Activated T-cell treated with anti-CD3 and anti-CD28 coated beads for 24 hours (primary cell): ENCODE measurements at places on chromosomes 6 and 20.
A peak's percentile ranks its signal among the peaks of the same experiment; 100 is the strongest.

DNA sequence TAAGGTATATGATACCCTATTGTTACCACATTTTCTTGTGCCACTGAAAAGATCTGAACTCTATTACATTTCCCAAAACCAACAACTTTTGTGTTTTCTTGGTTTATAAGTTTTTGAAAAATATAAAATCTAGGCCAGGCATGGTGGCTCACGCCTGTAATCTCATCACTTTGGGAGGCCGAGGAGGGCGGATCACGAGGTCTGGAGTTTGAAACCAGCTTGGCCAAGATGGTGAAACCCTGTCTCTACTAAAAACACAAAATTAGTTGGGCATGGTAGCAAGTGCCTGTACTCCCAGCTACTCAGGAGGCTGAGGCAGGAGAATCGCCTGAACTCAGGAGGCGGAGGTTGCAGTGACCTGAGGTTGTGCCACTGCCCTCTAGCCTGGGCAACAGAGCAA, 34.3 kb downstream of the SAMHD1 start:
- no peak for DNase-seq

DNA sequence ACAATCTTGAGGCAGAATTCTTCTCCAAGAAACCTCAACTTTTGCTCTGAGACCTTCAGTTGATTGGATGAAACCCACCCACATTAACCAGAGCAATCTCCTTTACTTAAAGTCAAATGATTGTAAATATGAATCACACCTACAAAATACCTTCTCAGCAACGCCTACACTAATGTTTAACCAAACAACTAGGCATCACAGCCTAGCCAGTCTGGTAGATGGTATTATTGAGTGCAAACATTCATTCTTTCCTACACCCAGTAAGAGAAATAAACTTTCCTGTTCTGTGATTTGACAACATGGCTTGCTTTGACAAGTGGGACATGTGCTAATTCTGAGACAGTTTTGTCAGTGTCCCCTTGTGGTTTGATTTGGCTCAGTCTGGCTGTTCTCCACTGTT, 252.2 kb downstream of the HACE1 start:
- no peak for DNase-seq

GRCh38 chr6:144160431-144161005, 10.2 kb downstream of the STX11 start:
- DNase-seq: no peak

DNA sequence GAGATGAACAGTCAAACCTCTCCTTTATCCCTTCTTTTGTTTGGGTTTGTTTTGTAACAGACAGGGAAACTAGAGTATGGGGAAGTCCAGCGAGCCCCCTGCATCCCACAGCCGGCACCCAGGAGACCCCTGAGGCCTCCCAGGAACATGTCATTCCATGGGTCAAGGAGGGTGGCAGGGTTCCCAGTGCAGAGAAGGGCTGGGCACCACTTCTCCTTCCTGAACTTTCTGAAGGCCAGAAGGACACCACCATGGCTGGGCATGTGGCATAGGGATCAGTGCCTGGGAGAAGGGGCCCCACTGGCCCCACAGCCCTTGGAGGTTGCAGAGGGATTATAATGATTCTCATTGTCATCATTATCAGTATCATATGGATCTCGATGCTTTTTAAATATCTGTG, 13.9 kb upstream of the CST7 start:
- no peak for DNase-seq

- no peak for DNase-seq
These were observed 150.8 kb upstream of the TMEM170B start for GRCh38 chr6:11386726-11387125.

- no peak for DNase-seq
These were observed 28.1 kb downstream of the TOMM6 start for GRCh38 chr6:41815587-41815986.

- no peak for DNase-seq
These were observed 38.2 kb downstream of the ZNF341 start for GRCh38 chr20:33770005-33770404.

GRCh38 chr6:101926149-101926925, 532.8 kb downstream of the GRIK2 start:
- no peak for DNase-seq

- no peak for DNase-seq
These were observed 18.4 kb upstream of the CCND3 start for GRCh38 chr6:41960028-41960427.

DNA sequence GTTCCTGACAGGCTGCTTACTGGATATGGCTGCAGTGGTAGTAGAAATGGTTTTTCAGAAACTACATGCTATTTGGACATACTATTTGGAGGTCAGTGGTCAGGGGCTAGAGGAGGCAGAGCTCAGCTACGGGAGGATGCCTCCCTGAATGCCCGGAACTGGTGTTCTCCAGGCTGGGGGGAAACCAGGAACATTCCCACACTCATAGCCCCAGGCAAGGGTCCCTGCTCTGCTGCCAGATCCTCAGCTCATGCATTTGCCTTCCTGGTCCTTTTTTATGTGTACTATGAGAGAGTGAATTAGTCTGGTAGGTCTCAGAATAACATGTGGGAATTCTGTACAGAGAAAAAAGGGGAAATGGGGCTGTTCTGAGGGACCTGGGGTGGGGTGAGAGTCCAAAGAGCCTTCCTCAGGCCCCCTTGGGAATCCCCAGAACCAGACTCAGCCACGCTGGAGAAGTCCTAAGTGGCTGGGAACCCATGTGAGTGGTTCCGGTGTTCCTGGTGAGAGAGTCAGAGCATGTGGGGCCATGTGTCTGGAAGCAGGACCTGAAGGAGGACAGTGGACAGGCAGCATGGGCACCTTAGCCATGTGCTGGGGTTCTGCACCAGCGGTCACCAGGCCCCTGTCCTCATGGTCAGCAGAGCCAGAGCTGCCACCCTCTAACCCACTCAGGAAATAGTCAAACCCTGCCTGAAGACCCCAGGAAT, 58.0 kb upstream of the MYL9 start:
- no peak for DNase-seq

- no peak for DNase-seq
These were observed 48.2 kb downstream of the RBM38 start for GRCh38 chr20:57439432-57439831.

GRCh38 chr6:116616737-116617053, 416 bp downstream of the RSPH4A start:
- DNase-seq: no peak

GRCh38 chr6:152207915-152208714, 400.6 kb downstream of the ESR1 start:
- no peak for DNase-seq

GRCh38 chr6:17957498-17957897, 29.9 kb downstream of the KIF13A start:
- DNase-seq: no peak

DNA sequence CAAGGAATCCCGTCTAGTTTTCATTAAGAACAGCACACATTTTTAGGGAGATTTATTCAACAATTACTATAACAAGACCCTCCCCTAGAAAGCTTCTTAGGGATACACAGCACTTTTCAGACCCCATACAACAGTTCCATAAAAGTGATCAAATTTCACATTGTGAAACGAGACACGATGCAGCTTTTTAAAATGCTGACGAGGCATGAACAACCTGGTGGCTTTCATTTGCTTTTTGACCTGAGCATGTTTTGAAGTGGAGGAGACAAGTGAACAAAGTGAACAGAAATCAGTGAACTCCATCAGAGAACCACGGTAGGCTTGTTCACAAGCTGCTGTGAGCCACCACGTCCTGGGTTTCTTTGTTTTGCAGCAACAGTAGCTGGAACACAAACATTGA, 112.2 kb downstream of the PCSK2 start:
- no peak for DNase-seq

- no peak for DNase-seq
These were observed 202.8 kb downstream of the WDR27 start for GRCh38 chr6:169498916-169499513.

DNA sequence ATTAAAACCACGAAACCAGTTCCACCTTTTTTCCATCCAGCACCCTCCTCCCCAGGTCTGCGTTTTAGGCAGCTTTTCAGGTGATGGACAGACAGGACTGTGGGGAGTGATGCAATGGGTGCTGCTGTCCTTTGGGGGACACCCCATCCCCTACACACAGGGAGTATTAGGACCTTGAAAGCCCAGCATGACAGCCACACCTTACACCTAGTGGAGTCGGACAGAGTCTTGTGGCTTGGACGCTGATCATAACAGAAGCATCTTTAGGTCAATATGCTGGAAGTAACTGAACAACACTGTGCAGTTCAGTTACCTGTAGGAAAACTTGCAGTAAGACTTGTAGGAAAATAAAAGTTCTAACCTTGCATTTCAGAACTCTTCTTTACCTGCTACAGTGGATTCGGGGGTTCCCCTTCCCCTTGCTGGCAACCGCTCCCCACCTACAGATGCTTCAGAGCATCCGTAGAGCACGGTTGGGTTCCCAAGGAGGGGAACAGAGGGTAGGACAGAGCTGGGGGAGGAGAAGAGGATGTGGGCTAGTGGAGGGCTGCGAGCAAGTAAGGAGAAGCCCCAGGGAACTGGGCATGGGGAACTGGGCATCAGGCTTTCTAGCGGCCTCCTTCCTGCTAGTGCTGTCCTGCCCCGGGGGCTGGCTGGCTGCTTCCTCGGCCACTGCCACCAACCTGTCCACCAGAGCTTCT, 31.7 kb downstream of the PLEKHG1 start:
- no peak for DNase-seq

GRCh38 chr6:31401403-31401802, 2.0 kb upstream of the MICA start:
- no peak for DNase-seq

- DNase-seq: no peak
These were observed 73.4 kb downstream of the PRDM1 start for GRCh38 chr6:106159531-106159940.

- peak; percentile 7 for DNase-seq
These were observed 37.9 kb upstream of the SLC23A2 start for GRCh38 chr20:5039255-5039657.

GRCh38 chr6:87465051-87465450, 7.7 kb upstream of the SLC35A1 start:
- DNase-seq: no peak

GRCh38 chr6:157944983-157945931, 36.4 kb upstream of the SYNJ2 start:
- peak; percentile 27 for DNase-seq

DNA sequence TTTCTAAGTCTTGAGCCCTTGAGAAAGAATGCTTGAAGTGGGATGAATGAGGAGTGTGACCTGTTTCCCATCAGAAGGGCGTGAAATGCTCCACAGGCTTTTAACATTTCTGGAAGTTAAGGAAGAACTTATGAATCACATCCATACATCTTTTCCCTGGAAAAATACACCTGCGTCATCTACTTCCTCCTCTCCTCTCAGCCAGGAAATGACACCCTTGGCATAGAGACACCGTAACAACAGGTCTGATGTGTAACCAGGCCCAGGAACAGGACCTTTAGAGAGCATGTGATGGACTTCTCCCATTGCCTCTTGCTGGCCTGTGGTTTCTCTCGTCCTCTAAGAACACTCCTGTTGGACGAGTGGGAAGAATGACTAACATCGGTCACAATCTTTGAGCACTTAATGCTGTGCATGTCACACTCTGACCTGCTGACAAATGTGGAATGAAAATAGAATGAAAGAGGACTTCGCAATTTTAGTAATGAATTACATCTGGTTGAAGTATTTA, 28.5 kb upstream of the CITED2 start:
- DNase-seq: no peak

DNA sequence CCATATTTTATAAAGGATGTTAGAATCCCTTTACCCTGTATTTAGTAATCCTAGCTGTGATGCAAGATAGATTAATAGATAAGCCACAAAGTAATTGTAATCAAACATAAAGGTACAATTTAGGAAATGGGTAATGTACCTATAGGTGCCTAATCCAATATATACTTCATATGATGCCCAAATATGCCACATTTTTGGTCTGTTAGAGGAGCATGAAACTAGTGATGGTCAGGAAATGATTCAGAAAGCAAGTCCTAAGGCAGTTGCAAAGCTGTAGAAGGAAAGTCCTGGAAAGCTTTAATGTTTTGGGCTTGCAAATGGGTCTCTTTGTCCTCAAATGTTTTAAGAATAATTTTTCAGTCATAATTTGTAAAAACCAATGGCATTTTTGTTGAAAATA, 76.6 kb upstream of the PTPRK start:
- no peak for DNase-seq

- no peak for DNase-seq
These were observed 81.3 kb downstream of the VEGFA start for GRCh38 chr6:43851204-43851865.

DNA sequence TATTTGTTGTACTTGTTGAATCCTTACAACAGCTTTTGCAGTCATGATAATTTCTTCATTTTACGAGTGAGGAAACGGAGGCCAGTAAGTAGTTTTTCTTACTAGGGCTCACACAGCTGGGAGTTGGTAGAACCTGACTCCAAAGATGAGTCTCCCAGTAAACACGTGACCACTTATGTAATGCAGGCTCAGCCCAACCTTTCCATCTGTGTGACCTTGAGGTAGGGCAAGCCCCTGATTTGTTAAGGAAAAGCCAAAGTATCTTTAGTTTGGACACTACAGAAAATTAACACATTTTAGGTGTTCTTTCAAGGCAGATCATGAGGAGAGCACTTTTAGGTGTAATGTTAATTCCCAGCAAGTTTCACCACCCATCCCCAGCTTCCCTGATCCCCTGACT, 111.3 kb downstream of the LRRC1 start:
- no peak for DNase-seq
